DMS 273 treated with DMSO at 0.1 percent for 48 hours (cell line): ENCODE measurements at places on chromosomes 12 and 14.

DNA sequence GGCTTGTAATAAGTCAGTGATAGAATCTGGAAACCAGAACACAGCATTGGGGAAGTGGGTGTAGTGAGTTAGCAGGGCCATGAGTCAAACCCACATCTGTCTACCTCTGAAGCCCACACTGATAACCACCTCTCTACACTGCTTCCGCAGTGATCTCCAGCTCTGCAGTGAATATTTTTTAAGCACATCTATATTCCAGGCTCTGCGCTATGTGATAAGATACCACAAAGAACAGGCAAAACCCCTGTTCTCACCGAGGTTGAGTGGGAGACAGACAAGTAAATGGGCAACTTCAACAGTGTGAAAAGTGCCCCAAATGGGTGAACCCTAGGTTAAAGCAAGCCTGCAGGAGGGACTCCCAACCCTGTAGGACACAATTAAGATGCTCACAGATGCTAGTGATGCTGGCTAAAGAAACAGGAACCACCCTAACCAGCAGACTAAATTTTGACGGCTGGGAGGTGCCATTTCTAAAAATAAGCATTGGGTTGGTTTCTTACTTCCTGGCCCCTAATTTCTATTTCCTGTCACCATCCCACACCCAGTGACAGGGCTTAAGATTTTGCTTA, 375.0 kb downstream of the DPF3 start:
- no peak for DNase-seq

DNA sequence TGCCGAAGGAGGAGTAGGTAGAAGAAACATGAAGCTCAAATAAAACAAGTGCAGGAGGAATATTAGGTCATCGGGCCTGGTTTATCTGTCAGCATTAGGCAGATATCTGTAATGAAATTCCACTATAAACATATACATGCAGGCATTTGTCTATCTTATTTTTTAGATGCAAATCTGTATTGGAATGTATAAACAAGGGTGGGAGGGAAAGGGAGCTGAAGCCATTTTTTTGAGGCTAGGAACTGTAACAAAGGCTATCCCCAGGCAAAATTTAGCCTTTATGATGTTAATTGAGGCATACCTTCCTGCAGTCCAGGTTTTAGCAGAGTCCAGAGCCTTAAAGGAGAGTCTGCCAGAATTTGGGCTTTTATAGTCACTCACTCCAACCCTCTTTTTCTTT, 72.5 kb downstream of the PHLDA1 start:
- DNase-seq, result no peak

- no peak for DNase-seq
These were observed 2.3 kb downstream of the NACA start for GRCh38 chr12:56722832-56723231.

DNA sequence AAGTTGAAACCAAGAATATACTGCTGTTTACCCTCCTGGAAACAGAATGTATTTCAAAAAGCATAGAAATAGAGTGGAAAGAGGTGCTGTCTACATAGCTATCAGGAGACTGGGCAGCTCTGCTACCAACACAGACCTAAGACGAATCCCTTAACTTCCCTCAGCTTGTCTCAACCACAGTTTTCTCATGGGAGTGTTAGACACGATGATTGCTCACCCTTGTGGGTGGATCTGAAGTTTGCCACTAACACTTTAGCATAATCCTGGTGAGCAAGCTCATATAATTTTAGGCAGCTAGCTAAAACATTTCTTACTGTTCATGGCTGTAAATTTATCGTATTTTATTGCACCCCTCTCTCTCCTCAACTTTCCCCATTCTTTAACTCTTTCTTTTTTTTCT, 38.5 kb downstream of the C12orf75 start:
- DNase-seq, result no peak

GRCh38 chr12:26798023-26798422, 35.0 kb downstream of the ITPR2 start:
- peak; percentile 2 for DNase-seq

- DNase-seq, result no peak
These were observed 1073.0 kb upstream of the FLRT2 start for GRCh38 chr14:84456946-84457345.

DNA sequence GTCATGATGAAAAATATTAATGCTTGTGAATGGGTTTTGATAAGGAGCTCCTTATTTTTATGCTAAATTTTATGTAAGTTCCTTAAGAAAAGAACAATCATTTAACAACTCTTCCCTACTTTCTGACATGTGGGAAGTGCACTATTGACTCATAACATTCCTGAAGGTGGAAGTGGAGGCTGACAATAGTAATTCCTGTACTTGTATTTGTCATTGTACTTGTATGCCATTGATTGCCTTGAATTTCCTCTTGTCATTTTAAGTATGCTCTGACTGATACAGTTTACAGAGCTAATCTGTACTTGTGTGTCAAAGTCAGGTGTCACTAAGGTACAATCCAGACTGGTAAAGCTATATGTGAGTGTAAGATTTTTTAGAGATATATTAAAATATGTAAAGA, 440.0 kb downstream of the SLC16A7 start:
- DNase-seq, result no peak

DNA sequence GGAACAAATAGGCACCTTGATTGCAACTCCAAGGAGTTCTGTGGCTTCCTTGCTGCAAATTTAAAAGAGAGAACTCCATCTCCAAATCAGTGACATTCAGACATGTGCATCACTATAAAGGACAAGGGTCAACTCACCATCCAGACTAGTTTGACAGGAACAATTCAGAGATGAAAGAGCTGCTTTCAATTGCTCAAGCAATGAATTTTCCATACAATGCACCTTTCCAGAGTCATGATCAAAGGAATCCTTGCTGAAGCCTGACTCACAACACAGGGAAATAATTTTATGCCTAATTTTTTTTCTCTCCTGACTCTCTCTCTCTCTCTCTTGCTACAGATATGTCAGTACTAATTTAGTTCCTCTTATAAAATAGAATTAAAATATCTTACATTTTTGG, 380.5 kb upstream of the GARIN6 start:
- DNase-seq, result no peak

GRCh38 chr12:6605421-6606330, 1.5 kb downstream of the CHD4 start:
- DNase-seq, result no peak

GRCh38 chr12:127780881-127781280, 486.1 kb upstream of the TMEM132C start:
- DNase-seq, result no peak

DNA sequence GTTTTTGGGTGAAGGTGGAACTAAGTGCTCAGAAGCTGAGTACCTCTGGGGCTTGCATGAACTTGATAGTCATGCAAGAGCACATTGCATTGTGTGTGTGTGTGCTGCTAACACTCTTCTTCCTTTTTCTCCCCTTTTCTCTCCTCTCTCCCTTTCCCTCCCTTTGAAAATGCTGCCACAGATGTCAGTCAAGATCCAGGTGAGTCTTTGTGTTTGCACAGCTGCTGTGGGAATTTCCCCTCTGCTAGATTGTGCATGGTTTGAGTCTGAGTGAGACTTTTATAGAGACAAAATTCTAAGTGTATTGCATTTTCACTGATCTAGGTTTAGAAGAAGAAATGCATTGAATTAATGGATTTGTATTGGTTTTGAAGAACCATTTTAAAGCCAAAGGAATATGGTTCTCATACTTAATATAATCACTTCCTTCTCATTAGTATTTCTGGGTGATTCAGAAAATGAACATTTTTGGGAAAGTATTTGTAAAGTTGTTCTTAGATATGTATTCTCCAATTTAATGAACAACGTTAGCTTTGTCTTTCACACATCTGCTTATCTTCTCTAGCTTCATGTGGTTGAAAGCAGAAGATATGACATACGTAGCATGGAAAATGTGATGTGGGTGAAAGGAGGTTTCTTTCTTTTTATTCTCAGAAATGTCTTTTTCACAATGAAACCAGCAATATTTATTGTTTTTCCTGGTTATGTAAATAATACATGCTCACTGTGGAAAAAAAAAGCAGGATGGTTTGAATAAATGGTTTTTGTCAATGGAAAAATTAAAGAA, 108.5 kb downstream of the NRXN3 start:
- DNase-seq, result no peak

DNA sequence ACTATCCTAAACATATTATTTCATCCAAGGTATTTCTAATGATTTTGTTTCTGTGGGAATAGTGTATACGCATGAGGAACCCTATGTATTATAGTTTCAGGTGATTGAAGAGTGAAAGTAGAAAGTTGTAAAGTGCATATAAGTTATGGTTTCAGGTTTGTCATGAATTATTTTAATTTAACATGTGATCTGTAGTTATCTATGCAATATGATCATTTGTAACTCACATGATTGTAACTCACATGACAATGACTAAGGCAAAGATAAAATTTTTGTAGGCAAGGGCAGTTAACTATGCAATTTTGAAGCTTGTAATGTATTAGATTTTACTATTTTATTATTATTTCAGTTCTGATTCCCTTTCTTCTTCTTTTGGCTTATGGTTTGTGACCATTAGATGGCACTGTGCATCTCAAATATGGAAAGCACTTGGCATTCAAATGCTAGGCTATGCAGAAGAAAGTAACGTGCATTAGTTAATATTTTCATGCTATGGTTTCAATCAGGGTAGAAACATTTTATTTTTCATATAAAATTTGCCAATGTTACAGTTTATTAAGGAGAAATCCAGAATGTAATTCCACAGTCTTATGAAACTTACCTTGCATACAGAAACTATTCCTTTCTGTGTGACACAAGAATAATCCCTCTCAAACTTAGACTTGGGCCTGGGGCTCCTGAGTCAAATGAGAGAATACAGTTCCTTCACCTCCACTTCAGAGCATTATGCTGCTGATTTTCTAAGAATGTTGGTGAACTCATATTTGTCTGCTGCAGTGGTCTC, 15.8 kb upstream of the TMEM30B start:
- peak; percentile 15 for DNase-seq

DNA sequence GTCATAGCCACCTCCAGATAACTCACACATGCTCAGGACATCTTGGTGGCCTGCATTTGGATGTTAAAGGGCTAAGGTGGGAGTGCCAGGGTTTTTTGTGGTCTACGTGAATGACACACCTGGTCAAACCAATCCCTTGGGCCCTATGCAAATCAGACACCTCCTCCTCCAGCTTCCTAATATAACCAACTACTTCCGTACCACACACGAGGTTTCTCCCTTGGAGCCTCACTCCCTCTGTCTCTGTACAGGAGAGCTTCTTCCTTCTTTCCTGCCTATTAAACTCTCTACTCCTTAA, 19.6 kb downstream of the APOBEC1 start:
- no peak for DNase-seq

DNA sequence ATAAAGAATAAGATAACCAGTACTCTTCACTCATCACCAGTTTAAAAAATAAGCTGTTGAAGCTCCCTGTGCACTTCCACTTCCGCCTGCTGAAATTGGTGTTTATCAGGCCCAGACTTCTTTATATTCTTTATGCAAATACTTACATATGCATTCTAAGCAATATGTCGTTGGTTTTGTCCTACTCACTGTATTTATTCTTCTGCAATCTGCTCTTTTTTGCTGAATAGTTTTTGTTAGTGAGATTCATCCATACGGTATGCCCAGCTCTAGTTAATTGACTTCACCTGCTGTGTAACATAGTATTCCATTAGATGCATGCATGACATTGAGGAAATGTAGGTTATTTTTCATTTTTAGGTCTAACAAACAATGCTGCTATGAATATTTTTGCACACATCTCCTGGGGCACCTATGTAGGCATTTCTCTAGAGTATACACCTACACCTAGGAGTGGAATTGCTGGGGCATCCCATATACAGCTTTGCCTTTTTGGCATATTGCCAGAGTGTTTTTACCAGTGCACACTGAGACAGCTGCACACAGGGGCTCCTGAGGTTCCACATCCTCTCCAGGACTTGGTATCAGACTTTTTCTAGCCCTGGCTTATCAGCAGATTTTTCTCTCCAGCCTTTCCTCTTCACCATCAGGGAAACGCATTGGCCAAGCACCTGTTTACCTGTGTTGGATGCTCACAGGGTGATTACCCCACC, 1.0 kb upstream of the NRIP2 start:
- no peak for DNase-seq

GRCh38 chr12:106724116-106724515, 50.4 kb upstream of the RIC8B start:
- DNase-seq, result no peak

- no peak for DNase-seq
These were observed 3.1 kb downstream of the SMOC1 start for GRCh38 chr14:69882116-69882864.
